ENCODE measurements at places on chromosomes 16 and 17.

DNA sequence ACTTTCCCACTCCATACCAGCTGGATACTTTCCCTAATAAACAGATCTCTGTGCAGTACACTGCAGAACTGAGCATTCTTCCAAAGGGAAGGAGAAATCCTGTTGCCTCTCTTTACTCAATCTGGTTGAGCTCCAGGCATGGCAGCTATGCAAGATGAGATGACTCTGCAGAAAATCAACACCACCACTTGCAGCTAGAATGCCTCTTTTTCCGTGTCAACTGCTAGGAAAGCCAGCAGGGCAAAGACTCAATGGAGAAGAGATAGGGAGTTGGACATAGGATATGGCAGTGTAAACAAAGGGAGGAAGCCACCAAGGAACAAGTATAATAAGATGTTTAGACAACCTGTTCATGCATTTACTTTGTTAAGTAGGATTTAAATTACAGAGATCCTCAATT lies 40.4 kb upstream of the CORO6 start:
- DNase-seq: no peak

GRCh38 chr17:74740173-74740572 lies 3.1 kb downstream of the RAB37 start:
- DNase-seq: no peak

DNA sequence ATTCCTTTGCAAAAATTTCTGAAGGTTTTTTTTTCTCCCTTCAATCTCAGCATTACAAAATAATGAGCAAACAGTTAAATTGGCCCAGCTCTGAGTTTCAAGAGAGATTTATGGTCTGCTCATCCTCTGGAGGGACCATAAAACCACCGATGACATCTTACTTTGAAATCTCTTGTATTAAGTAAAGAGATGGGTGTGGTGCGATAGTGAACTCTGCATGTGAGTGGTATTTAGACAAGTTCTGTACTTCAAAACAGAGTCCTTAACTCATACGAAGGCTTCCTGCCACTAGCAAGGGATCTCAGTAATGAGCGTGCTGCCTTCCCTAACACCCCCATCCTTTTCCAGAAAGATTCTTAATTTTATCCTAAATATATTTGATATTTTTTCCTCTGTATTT lies 2.1 kb downstream of the FAM20A start:
- no peak for DNase-seq

DNA sequence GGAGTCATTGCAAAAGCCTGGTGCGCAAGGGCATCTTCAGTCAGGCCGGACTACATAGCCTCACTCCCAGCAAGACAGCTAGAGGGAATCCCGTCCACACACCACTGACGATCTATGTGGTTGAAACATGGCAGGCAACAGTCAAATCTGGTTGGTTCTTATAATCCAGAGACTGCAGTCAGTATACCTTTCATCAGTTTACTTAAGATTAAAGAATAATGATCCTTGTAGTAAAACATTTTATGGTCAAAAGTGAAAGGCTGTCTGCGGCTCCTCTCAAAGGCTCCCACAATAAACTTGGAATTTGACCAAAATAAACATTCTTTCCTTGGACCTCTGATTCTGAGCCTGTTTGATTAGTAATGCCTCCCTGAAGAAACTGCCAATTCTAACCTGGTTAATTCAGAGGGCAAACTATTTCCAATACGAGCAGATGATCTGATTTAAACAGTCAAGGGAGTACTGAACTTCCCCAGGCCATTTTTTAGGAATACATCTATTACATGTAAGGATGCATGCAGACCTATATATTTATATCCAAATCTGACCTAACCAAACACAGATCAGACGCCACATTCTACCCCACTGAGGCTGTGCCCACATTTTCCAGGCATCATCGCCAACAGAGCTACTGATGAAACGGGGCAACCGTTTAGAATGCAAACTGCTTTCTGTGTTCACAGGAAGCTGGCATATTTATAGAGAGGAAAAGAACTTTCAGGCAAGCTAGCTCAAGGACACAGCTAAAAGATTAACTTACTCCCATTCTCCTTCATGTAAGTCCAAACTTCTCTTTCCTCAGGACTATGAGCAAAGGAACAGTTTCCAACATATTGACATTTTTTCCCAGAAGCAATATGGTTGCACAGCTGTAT lies 15.3 kb upstream of the TXNDC11 start:
- no peak for DNase-seq

DNA sequence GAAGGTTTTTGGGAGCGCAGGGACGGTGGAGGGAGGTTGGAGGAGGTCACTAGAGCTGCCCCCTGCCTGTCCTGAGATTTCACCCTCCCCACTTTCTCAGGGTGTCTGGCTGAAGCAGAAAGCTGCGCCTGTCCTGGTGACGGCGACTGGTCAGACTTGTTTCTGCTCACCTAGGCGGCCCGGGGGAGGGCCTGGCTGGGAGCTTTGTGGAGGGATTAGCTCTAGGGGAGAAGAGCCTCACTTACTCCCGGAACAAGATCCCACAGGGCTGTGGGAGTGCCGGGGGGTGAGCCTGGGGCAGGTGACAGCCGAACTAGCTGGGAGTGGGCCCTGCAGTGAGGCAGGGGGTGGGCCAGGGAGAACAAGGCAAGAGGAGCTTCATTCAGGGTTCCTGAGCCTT lies 11.5 kb downstream of the NHERF1 start:
- DNase-seq: no peak

GRCh38 chr17:57939797-57940196 lies 15.4 kb downstream of the CUEDC1 start:
- no peak for DNase-seq

DNA sequence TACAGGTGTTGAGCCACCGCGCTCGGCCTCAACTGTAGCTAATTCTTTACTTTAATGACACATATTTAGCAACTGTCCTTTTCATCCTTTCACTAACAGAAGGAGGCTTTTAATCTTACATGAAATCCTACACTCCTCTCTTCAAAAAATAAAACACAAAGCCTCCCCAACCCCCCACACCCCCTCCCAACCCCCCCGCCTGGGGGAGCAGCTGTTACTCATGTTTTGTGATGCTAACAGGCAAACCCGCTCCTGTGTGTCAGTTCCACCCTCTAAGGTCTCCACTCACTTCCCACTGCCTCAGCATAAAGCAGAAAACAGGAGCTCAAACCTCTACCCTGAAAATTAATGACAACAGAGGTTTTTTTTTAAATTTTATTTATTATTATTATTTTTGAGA lies 55.4 kb upstream of the SLC25A19 start:
- peak; percentile 23 for DNase-seq

DNA sequence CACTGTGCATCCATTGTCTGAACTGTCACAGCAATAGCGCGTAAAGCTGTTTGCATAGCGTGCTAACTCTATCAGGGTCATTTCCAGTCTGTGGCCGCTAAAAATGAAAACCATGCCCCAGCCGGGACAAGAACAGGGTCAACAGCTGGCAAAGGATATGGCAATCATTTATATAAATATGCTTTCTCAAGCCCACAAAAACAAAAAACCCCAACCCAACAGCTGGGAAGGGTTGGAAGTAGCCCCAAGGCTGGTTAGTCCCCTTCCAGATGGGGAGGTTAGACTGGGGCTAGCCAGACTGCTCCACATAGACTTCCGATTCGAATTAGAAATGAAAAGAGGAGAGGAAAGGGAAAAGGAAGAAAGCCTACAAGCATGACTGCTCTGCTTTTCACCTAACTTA lies 203.3 kb upstream of the TBX2 start:
- DNase-seq: no peak

GRCh38 chr17:19736071-19736470 lies 12.0 kb downstream of the ALDH3A1 start:
- no peak for DNase-seq

DNA sequence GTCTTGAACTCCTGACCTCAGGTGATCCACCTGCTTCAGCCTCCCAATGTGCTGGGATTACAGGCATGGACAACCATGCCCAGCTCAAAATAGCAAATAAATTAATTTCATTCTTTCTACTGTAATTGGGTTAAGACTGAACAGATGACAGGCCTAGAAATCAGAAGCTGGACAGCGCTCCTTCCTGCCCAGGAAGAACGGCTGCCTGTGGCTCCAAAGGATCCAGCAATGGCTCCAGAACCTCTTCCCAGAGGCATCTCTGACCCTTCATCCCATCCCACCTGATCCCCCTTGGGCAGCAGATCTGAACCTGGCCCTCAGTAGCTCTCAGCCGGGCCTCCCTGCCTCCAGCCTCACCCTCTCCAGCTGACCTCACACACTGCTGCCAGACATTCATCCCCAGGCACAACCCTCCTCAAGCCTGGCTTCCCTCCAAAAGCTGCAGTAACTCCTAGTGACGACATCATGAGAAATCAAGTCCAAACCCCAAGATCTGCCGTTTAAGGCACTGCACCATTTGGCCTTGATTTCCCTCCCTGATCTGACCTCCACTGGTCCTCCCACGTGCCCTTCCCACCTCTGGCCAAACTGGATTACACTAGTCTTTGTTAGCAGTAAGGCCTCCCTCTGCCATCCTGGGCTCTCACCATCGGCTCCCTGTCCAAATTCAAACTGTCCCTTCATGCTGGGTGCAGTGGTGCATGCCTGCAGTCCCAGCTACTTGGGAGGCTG lies 3.1 kb upstream of the MIF4GD start:
- DNase-seq: no peak

- DNase-seq: no peak
These were observed 14.7 kb downstream of the CYBC1 start for GRCh38 chr17:82435601-82436583.

- DNase-seq: no peak
These were observed 24.9 kb downstream of the HSD17B2 start for GRCh38 chr16:82059983-82060421.

DNA sequence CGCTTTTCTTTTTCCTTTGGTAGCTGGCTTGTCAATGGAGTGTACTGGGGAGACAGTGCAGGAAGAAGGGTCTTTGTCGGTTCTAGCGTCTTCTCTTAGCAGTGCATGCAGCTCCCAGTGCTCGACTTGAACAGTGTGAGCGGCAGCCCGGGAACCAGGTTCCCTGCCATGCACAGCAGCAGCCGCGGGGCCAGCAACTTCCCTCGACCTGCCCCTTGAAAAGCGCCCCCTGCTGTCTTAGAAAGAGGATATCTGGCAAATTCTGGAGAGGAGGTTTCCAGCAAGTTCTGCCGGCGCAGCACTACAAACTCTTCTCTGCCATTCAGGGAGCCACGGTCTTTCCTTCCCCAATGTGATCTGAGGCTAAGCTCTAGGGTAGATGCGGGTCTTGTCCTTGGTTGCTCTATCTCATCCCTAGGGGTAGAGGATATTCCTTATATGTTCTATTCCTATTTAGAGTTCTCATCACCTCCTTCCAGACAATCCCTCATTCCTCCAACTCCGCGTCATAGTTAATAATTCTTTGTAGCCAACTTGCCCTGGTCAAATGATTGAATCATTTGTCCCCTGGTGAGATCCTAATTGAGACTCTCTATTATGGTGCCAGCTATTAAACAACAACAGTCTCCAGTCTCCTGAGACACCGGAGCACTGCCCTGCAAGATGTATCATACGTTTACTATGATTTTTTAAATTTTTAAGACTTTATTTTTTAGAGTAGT lies 451.3 kb downstream of the PMP22 start:
- DNase-seq: no peak

DNA sequence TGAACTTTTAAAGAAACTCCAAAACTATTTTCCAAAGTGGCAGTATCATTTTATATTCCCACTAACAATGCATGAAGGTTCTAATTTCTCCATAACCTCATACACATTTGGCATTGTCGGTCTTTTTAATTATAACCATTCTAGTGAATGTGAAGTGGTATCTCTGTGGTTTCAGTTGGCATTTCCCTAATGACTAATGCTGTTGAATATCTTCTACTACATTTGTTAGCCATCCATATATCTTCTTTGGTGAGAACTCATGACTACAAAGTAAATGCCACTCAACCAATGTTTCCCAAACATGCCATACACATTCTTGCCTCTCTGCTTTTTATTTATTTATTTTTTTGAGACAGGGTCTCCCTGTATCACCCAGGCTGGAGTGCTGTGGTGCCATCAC lies 31.7 kb upstream of the TAOK1 start:
- no peak for DNase-seq

DNA sequence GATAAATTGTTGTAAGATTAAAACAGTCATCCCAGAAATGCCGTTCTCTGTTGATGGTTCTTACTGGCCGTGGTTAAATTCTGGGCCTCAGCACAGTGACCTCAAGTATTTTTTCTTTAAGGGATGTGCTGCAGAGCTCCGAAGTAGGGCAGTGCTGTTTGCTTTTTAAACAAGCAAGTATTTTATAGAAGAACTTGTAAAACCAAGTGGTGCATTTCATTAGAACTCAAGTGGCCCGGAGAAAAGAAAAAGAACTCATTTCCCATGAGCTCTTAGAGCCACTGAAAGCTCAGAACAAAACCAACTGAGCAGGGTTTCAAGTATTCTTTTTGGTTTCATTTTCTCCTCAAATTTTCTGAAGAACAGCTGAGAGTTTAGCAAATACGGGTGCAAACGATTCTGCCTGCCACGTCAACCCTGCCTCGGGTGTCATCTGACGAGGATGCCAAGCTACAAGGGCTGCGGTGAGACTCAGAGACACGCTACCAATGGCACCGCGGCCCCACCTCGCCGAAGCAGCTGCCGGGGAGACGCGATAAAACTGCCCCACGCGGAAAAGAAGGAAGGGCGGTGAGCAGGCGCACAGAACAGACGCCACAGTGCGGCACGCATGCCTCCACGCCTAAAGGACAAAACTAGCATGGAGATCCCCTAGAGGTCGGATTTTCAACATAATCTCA lies 6.3 kb downstream of the LMF1 start:
- DNase-seq: peak; percentile 63

- no peak for DNase-seq
These were observed 147.2 kb downstream of the UTP18 start for GRCh38 chr17:51407576-51407975.

DNA sequence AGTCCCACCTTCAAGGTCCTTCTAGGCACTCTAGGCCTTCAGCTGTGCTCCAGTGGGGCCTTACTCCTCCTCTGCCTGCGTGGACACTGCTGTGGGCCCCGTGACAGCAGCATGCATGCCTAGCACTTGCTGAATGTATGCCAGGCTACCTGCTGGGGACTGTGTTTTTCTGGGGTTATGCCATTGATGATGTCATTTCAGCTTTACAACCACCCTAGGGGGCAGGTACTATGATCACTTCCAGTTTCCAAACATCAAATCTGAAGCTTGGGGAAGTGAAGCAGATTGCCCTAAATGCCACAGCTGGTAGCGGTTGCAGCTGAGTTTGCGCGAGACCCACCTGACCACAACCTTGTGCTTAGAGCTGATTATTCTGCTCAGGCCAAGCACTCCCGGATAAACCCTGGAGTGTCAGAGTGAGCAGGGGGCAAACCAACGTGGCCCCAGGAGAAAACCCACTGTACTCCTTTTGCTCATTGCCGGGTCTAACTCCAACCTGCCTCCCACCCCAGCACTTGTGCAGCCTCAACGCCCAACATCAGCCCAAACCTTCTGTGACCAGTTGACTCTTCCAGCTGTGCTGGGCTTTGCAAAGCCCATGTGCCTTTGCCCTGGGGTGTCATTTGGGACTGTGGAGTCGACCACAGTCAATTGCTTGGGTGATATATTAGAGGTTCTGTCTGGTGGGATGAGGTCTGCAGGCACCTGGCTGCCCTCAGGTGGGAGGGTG lies 168.4 kb downstream of the ENGASE start:
- DNase-seq: no peak

GRCh38 chr16:12057266-12057665 lies 80.7 kb downstream of the SNX29 start:
- no peak for DNase-seq
